ENCODE measurements at places on chromosomes 6 and 20.

- DNase-seq: no peak
Observed at GRCh38 chr6:25835442-25836283, 3.8 kb upstream of the SLC17A1 start.

- DNase-seq: no peak
Observed at GRCh38 chr20:41138475-41139226, 1.3 kb downstream of the PLCG1 start.

DNA sequence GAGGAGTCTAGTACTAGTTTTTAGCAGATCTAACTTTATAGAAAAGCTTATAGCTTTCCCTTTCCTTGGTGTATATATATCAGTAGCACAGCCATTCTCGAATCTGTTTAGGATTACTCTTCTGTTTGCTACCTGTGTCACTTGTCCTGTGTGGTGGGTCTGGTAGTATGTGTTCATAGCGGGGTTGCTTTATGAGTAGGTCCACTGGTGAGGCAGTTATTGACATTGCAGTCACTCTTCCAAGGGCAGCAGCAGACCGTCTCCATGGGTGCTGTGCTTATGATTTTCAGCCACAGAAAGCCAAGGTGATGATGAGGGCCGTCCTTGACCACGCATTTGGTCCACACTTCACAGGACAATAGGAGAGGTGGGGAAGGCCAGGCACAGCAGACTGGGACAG lies 171.5 kb downstream of the CDKAL1 start:
- DNase-seq: no peak

GRCh38 chr6:13120483-13121482 lies 207.6 kb downstream of the TBC1D7 start:
- DNase-seq: no peak

GRCh38 chr6:134675110-134676054 lies 274.5 kb downstream of the ALDH8A1 start:
- DNase-seq: no peak

GRCh38 chr6:109383438-109383940 lies 1.2 kb upstream of the CD164 start:
- DNase-seq: peak; percentile 60

GRCh38 chr6:44428682-44429081 lies 41.2 kb downstream of the CDC5L start:
- no peak for DNase-seq
